Left forelimb (tissue), 1 donor: ENCODE measurements at places on chromosomes 5 and 9.
A peak's percentile ranks its signal among the peaks of the same experiment; 100 is the strongest.

DNA sequence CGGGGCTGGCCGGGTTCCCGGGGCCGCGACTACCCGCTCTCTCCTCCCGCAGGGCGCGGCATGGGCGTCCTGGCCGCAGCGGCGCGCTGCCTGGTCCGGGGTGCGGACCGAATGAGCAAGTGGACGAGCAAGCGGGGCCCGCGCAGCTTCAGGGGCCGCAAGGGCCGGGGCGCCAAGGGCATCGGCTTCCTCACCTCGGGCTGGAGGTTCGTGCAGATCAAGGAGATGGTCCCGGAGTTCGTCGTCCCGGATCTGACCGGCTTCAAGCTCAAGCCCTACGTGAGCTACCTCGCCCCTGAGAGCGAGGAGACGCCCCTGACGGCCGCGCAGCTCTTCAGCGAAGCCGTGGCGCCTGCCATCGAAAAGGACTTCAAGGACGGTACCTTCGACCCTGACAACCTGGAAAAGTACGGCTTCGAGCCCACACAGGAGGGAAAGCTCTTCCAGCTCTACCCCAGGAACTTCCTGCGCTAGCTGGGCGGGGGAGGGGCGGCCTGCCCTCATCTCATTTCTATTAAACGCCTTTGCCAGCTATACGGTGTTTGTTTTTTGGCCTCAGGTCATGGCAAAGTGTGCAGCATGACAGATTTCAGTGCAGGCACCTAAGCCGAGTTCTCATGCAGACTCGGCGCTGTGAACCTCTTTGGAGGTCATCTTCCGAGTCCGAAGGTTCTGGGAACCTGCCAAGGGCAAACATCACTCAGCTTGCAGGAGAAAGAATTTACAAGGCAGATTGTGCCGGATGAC is 516 bp downstream of the MRPL41 start:
- DNase-seq = no peak

DNA sequence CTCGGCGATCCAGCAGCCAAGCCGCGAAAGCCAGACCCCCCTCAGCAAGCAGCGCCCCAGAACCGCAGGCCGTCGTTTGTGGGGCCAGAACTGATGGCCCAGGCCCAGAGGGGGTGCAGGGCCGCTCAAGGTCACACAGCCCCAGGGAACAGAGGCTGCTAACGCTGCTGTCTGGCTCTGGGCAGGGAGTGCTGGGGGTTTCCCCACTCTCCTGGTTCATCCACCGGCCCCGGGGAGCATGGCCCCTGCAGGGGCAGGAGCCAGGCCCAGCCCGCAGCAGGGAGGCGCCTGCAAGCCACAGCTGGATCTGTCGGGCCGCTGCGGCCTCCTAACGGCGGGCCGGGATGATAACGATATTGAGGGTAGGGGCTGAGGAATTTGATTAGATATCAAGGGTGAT is 64.8 kb upstream of the IGFBPL1 start:
- DNase-seq = no peak

DNA sequence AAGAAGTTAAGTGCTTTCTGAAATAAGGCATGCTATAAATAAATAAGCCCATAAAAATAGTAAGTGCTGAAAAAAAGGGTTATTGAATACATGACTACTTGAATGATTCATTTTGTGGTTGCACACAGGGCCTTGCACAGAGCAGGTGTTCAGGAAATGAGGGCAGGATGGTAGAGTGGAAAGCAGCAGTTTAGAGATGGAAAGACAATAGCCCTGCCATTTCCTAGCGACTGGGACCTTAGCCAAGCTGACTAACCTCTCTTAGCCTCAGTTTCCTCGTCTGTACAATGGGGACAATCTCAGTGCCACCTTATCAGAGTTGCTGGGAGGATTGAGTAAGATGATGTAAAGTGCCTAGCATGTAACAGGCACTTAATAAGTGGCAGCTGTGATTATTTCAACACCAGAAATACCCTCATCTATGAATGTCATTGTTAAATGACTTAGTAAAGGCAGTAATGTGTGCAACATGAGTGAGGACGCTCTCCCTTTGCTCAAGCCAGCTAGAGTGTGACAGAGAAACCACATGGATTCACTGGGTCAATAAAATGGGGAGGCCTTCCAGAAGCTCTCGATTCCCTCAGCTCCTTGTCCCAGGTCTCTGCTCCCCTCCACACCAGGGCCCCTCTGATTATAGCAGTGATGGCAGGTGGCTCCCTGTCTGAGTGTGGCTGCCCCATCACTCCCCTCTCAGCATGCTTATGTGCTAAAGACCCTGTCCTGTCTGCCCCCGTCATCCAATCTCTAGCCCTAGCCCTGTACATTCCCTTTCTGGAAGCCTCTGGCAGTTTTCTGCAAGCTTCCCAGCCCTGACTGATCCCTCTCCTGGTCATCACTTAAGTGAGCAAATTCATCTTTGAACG is 16.0 kb upstream of the PHF19 start:
- DNase-seq = no peak

GRCh38 chr5:127396490-127397155 is 106.0 kb downstream of the MEGF10 start:
- no peak for DNase-seq

- DNase-seq = no peak
Observed at GRCh38 chr9:114499528-114499927, 5.7 kb downstream of the WHRN start.

- DNase-seq = peak; percentile 85
Observed at GRCh38 chr5:176536132-176536901, 885 bp downstream of the RNF44 start.

DNA sequence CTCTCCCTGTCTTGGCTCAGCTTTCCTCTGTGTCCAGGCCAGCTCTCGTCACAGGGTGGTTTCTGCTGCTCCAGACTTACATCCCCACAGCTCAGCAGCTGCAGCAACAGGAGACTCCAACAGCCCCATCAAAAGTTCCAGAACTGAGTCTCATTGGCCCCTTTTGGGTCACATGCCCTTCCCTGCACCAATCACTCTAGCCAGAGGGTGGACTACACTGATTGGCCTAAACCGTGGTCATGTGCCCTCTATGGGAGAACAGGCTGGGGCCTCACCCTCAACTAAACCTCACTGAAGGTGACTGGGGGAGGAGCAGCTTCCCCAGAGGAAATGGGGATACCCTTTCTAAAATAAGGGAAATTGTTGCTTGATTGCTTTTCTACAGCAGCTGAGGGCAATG is 44.4 kb upstream of the CPLX2 start:
- DNase-seq = no peak

DNA sequence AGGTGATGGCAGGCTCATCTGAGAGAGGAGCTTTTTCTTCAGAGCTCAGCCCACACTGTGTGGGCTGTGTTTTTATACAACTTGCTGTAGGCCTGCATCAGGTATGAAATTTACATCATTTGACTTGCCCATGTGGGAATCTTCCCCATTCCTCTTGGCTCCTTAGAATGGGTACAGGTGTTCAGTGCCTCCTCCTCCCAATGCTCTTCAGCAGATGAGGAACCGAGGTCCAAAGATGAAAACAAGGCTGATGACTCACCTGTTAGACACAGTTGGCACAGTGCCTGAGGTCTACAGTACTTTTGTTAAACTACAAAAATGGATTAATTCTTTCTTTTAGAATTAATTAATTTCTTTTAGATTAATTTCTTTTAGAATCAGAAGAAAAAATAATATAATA is 20.8 kb downstream of the PAPPA start:
- no peak for DNase-seq

GRCh38 chr9:98311541-98311940 is 56.1 kb upstream of the TBC1D2 start:
- no peak for DNase-seq

DNA sequence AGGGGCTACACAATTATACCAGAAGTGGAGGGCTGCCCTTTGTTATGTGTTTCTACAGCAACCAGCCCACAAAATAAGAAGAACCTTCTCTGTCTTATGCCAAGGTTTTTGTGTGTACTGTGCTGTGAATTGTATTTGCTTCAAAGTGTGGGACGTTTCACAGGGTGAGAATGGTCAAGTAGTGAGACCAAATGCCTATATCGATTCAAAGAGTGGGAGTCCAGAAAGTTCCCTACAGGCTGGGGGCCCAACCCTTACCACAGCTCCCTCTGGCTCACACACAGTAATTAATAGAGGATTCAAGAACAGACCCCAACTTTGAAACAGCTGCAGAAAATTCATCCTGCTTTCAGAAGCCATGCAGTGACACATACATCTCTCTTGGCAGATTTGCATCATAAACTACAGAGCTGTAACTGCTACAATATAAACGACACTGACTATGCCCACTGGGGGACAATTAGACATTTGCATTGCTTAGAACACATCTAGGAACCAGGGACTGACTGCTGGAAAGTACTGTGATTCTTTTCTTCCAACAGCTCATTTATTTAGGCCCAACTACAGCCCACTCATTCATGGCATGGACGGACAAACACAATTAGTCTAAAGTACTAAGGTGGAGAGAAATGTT is 12.8 kb downstream of the ENC1 start:
- no peak for DNase-seq

- no peak for DNase-seq
Observed at GRCh38 chr9:84945878-84946538, 276.5 kb downstream of the NTRK2 start.

- DNase-seq = no peak
Observed at GRCh38 chr9:80602291-80602690, 1030.5 kb downstream of the TLE4 start.

GRCh38 chr5:124997186-124997893 is 250.9 kb upstream of the ZNF608 start:
- no peak for DNase-seq

DNA sequence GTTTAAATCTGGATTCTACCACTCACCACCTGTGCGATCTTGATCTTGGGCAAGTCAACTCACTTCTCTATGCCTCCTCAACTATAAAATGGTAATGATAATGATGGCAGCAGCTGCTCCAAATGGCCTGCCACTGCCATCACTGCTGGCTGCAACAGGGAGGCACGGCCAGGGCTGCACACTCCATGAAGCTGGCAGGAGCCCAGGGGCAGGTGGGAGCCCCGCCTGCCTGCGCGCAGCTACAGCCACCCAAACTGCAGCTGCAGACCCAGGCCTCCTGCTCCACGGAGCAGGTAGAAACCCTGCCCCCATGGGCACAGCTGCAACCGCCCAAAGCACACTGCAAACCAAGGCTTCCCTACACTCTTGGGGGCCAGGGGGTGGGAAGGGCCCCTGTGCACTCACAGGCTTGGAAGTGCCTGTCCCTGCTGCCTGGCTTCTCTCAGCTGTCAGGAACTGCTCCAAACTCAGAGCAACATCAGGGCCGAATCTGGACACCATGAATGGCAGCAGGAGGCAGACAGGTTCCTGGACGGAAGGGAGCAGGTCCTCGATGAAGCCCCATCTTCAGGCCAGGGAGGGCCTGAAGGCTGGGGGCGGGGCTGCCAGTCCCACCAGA is 57.6 kb downstream of the PRELID2 start:
- DNase-seq = no peak

DNA sequence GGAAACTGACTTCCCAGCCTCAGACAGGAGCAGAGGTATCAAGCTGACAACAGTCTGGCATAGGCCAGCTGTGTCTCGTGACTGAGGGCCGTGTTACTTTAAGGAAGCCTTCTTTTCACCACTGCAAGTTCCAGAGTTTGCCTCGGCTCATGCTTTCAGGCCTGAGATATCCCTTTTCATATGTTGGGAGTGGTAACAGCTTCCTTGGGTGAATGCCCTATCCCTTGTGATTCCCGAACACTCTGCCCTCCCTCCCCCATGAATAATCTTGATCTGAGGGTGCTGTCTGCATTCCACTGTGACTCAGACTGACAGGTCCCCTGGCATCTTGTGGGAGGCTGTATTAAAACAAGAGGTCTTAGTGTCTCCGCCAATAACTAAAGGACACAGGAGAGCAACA is 49.7 kb upstream of the ARL15 start:
- no peak for DNase-seq

DNA sequence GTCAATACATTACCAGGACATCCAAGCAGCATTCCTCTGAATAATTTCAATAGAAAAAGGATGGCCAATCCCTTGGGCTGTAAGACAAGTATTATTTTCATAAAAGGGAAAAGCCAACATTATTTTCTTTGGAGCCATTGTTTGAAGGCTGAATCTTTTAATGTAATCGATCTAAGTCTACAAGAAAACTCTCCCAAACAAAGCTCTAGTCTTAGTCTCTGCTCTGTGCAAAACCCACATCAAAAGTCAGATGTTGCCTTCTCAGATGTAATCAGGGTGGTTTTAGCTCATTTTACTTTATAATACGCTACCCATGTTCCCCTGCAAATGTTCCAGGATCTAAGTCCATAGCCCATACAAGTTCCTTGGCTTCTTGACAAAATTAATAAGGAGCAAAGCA is 325.6 kb downstream of the TRPM3 start:
- DNase-seq = no peak

- DNase-seq = no peak
Observed at GRCh38 chr5:77117161-77117560, 30.1 kb upstream of the ZBED3 start.

- no peak for DNase-seq
Observed at GRCh38 chr9:111965566-111966019, 69.0 kb downstream of the UGCG start.

DNA sequence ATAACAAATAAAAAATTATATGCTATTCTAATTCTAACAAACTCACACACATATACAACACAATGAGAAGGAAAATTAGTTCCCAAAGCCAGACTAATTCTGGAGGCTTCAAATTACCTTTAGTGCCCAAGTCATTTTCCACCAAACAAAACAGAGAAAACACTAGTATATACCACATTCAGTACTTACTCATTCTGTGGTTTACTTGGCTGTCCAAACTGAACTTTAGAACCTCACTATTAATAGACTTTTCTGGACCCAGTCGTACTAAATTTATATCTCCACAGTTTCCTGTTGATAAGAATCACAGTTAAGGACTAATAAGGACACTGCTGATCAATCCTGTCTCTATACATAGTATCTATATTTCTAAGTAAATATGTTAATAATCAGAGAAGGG is 66.4 kb downstream of the SETX start:
- DNase-seq = no peak

- DNase-seq = peak; percentile 57
Observed at GRCh38 chr5:170643591-170643990, 139.8 kb downstream of the KCNIP1 start.
